ENCODE measurements at places on chromosomes 11 and 22. TPM values are rescaled to one million over a fixed set of nuclear protein-coding genes. Genes with fewer than 3 reads are reported as not detected.

GRCh38 chr11:20249796-20250195 is 89.5 kb upstream of the DBX1 start:
- no peak for ATAC-seq

DNA sequence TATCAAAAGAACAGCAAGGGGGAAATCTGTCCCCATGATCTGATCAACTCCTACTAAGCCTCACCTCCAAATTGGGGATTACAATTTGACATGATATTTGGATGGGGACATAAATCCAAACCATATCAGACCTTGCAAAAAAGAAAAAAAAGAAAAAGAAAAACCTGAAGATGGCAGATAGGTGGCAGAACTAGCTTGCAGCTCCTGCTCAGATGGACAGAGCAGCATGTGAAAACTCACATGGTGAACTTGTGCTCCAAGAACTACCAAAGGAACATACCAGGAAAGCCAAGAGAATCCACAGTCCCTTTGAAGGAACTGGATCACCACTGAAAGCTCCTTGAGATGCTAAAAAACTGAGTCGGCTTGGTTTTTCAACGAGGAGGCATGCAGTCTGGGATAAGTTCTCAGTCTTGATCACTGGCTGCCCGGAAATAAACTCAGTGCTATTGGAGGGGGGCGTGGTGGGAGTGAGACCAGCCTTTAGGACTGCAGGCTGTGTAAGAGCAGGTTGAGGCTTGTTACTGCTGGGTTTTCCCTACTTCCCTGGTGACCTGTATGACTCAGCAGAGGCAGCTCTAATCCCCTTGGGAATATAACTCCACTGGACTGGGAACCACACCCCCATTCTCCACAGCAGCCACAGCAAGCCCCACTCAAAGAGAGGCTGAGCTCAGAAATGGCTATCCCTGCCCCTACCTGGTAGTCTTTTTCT is 358.3 kb upstream of the ARHGAP42 start:
- ATAC-seq, result no peak

Gene OR8D4
- total RNA-seq, result not detected

- ATAC-seq, result peak; percentile 8
Observed at GRCh38 chr11:118791961-118792569, 1.1 kb upstream of the DDX6 start.

DNA sequence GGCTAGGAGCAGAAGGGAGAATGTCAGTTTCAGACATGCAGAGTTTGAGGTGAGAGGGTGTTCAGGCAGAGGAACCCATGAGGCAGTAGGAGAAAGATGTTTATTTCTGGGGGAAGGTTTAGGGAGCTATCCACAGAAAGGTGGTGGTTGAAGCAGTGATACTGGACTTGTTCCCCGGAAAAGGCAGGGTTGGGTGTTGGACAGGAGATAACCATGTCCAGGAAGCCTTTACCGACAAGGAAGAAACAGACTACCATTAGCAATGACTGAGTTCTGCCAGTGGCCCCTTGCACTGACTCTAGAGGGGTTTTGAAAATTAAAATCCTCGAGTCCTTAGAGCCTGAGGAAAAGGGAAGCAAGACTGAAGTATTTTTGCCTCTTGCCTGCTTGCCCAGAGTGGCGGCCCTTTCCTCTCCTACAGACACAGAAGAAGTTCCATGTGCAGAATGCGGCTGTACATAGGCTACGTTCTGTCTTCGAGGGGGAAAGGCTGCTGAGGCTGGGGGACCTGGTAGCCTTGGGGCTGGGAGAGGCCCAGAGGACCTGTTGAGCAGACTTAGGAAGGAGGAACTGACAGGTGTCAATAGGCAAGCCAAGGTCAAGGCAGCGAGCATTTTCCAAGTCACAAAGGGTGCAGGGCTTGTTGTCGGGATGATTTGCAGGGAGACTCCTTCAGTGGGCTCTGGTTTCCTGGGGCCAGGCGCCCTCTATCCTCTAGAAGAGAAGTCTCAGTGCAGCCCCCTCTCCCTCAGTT is 146.7 kb downstream of the LDLRAD3 start:
- ATAC-seq, result no peak

Gene LDHAL6A
- total RNA-seq, result not detected

GRCh38 chr11:123584186-123584585 is 70.2 kb downstream of the SCN3B start:
- no peak for ATAC-seq

DNA sequence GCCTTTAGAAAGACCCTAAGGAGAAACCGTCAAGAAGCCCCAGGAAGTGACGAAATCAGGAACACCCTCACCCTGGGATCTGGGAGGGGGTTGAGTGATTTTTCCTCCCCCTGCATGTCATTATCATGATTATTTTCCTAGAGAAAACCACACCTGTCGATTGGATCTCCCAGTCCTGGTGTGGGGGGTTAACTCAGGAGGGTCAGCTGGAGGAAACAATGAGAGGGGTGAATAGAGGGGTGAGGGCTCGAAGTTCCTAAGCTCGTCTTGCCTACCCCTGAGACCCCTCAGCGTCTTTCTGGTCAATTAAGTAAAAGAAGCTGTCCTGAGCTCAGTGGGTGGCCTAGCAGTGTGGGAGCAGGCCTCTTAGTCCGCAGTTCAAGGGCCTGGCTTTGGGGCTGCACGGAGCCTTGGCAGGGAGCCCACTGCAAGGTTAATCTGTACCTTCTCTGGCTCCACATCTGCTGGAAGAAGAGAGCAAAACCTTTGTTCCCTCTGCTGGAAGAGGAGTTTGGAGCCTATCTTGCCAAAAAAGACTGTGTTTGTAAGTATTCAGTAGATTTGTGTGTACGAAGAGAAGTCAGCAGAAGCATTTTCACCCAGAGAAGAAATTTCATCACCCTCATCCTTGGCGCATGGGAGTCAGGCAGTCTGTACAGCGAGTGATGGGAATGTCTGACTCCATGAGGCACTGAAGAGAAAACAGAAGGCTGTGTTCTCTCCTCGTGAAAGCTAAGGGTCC is 34.2 kb upstream of the FTH1 start:
- no peak for ATAC-seq

DNA sequence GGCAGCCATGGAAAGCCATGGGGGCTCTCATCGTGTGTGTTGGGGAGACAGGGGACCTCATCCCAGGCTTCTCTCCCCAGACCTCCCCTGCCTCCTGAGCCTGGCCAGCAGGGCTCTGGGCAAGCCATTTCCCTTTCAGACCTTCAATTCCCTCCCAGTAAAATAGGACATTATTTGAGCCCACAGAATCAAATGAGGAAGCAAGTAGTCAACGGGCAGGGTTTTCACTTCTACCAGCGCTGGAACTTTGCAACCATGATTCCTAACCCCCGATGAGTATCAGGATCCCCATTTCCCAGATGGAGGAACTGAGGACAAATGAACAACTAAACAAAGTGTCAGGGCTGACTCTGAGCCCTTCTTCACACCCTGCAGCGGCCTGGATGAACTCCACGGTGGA is 48.9 kb upstream of the TCF20 start:
- no peak for ATAC-seq

GRCh38 chr11:111631666-111632039 is 29.4 kb downstream of the SIK2 start:
- ATAC-seq, result peak; percentile 49

DNA sequence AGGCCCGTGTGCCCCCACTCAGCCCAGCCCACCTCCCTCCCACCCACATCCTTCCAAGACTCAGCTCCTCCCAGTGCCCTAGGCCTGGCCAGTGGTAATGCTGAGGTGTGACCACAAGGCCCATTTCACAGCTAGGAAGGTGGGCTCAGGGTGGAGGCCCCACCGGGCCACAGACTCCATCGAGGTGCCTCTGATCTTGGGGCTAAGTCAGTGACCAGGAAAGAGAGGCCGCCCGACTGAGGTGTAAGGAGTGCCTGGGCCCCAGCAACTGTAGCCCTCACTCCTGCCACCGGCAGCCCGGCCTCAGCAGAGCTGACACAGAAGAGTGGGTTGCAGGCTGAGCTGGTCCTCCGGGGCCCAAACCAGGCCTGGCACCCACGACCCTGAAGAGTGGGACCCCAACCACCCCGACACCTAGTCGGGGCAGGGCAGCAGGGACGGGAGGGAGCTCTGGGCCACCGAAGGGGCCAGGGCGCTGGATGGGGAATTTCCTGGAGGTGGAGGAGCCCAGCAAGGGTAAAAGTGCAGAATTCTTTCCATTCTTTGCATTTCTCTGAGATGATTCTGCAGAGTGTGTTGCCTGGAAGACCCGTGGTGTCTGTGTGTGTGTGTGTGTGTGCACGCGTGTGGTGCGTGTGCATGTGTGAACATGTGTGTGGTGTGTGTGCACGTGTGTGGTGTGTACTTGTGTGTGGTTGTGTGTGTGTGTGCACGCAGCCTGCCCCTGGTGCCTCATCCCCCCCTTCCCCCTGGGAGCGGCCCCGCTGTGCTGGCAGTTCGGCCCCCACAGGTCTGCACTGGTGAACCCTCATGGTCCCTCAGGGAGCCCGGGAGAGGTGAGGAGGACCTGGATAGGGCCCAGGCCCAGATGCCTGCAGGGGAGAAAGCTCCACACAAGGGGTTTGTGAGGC is 8.3 kb upstream of the PIM3 start:
- ATAC-seq, result no peak

Gene OPCML
- not detected for total RNA-seq

- ATAC-seq, result no peak
Observed at GRCh38 chr11:1307998-1308742, 1.3 kb downstream of the TOLLIP start.

DNA sequence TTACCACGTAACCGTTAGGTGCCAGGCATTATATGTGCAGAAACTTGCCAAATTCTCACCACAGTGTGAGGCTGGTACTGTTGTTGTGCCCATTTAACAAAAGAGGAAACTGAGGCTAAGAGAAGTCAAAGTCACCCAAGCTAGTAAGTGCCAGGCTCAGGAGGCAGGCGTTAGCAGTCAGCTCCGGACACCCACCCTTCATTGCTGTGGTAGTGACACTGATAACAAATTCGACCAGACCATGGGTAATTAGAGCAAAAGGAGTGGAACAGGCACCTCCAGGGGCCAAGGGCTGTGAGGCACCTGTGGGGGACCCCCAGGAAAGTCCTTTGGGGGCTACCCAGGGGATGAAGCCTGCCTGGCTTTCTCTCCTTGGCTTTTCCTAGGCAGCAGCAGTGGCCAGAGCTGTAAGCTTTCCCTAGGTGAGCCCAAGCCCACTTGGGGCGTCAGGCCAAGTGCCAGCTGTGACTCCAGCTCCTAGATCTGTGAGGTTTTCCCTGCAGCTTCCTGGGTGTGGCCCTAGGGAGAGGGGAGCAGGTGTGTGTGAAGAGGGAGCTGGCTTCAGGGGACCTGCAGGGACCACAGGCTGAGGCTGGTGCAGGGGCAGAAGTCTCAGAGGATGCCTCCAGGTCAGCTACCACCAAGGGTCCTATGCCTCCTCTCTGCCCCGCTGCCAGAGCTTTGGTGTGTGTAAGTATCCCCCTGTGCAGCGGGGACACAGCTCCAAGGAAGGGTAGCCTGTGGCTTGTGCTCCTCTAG is 19.7 kb upstream of the ALX4 start:
- no peak for ATAC-seq

Gene RTN4R
- 2.6 TPM for total RNA-seq

- ATAC-seq, result no peak
Observed at GRCh38 chr11:25794804-25795203, 537.1 kb upstream of the ANO3 start.

- no peak for ATAC-seq
Observed at GRCh38 chr11:115645631-115646317, 141.6 kb upstream of the CADM1 start.

Gene SLC15A3
- 1.0 TPM for total RNA-seq

GRCh38 chr11:76918941-76919386 is 58.2 kb downstream of the ACER3 start:
- peak; percentile 60 for ATAC-seq

GRCh38 chr11:118530180-118530682 is 761 bp upstream of the TMEM25 start:
- ATAC-seq, result no peak

DNA sequence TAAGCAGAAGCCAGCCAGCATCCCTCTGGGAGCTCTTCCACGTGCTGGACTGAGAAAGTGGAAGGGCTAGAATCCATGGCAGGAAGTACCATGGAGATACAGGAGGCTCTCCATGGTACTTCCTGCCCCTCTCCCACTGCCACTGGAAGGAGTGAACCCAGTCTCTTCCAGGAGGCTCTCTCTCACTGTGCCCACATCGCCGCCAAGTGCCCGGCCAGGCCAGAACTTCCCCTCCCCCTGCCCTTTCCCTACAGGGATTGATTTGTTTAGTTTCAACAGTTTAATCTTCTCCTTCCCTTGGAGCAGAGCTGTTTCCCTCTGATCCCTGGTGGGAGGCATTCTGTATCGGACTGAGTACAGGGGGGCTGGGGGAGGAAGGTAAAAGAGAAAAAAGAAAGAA is 133.6 kb downstream of the DSCAML1 start:
- ATAC-seq, result no peak

GRCh38 chr11:6693342-6694228 is 10.4 kb upstream of the MRPL17 start:
- ATAC-seq, result peak; percentile 95

Gene SEPTIN3
- total RNA-seq, result 2.1 TPM

Gene YPEL1
- 0.91 TPM for total RNA-seq

DNA sequence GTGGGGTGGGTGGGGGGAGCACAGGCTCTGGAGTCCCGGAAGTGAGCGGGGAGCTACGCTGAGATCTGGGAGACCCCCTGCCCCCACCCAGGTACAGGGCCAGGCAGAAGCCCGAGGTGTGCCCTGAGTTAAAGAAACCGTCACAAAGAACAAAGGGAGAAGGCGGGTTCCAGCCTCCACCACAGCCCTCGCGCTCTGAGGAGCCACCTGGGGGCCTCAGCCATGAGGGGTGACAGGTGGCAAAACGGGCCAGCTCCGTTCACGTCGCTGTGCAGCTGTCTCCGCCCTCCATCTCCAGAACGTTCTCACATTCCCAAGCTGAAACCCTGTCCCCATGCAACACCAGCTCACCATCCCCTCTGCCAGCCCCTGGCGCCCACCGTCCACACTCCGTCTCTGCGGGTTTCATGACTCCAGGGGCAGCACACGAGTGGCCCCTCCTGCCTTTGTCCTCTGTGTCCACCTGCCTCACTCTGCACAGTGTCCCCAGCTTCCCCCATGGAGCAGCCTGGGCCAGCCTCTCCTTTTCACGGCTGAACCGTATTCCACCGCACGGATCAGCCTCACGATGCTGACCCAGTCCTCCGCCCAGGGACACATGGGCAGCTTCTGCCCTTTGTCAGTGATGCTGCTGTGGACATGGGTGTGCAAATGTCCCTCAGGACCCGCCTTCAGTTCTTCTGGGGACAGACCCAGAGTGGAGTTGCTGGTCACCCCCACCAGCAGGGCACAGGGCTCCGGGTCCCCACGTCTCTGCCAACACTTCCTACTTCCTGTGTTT is 1.7 kb upstream of the MUC5B start:
- ATAC-seq, result no peak

DNA sequence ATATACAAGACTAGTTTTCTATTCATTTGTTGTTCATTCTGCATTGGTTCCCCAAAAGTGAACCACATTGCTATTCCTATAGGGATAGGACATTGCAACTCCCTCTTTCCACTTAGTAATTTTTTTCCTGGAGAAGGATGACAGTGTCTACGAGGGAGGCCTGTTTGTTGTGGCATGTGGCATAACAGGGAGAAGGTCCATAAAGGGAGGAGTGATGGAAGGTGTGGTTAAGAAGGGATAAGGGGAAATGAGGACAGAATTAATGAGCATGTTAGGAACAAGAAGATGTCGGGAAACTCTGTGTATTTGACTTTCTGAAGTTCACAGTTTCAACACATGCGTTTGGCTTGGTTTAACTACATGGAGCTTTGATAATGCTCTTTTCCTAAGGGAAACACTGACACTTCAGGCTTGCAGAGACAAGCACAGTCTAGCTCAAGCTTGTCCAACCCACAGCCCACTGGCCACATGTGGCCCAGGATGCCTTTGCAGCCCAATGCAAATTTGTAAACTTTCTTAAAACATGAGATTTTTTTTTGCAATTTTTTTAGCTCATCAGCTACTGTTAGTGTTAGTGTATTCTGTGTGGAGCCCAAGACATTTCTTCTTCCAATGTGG is 149.7 kb downstream of the TRPC6 start:
- no peak for ATAC-seq

Gene PHOX2A
- total RNA-seq, result not detected

Gene HEPN1
- not detected for total RNA-seq

Data from activated T-helper 17 cell treated with anti-CD3 and anti-CD28 coated beads, Interleukin-2, amount 50 U/mL, for 72 hours (primary cell).